ENCODE measurements at places on chromosomes 7 and 10. TPM values are rescaled to one million over a fixed set of nuclear protein-coding genes. Genes with fewer than 3 reads are reported as not detected.

Gene SLC18A2
- not detected for total RNA-seq

Gene TWNK
- total RNA-seq: 9.9 TPM

Gene CNTNAP2
- not detected for total RNA-seq

Gene HEPACAM2
- total RNA-seq: not detected

Gene HOXA9
- not detected for total RNA-seq

Gene TAS2R41
- 0.29 TPM for total RNA-seq

Gene MYO3A
- total RNA-seq: not detected

Gene TRIM73
- total RNA-seq: 13.1 TPM

Gene EPHB4
- total RNA-seq: 1.6 TPM

Gene TDRD1
- total RNA-seq: 0.10 TPM

Gene PTEN
- total RNA-seq: 91.3 TPM

Gene LIPN
- not detected for total RNA-seq

Gene GHRHR
- not detected for total RNA-seq

Gene ST8SIA6
- 0.20 TPM for total RNA-seq

Gene GSAP
- 8.7 TPM for total RNA-seq

Gene FAM25G
- total RNA-seq: not detected

Gene R3HCC1L
- 18.0 TPM for total RNA-seq

Gene SLC26A5
- not detected for total RNA-seq

Gene CYP2C9
- total RNA-seq: not detected

Gene GPR15LG
- total RNA-seq: not detected

Gene PNLIPRP1
- total RNA-seq: not detected

Gene ITIH5
- total RNA-seq: not detected

Gene SVOPL
- 1.3 TPM for total RNA-seq

Gene CTAGE4
- 1.8 TPM for total RNA-seq

Gene PRRT4
- total RNA-seq: 0.21 TPM

Data from activated CD4-positive, alpha-beta T cell treated with anti-CD3 and anti-CD28 coated beads, Interleukin-2, amount 10 ng/mL, durations not matched to agents 7 days and 5 days (primary cell).